ENCODE measurements at places on chromosomes 1 and 21. TPM values are rescaled to one million over a fixed set of nuclear protein-coding genes. Genes with fewer than 3 reads are reported as not detected.

Gene VWA1
- total RNA-seq = 18.0 TPM

Gene CD1E
- total RNA-seq = not detected

Gene TAS1R1
- 0.17 TPM for total RNA-seq

Gene HES4
- 1.4 TPM for total RNA-seq

Gene NBPF10
- 2.0 TPM for total RNA-seq

Gene RUNX3
- total RNA-seq = not detected

Gene RIPK4
- under 0.01 TPM for total RNA-seq

Gene SELL
- total RNA-seq = 0.26 TPM

Gene AIRE
- not detected for total RNA-seq

Gene MAP10
- 0.68 TPM for total RNA-seq

Gene ADORA3
- total RNA-seq = not detected

Gene KCNA2
- not detected for total RNA-seq

Gene TTC22
- total RNA-seq = not detected

Gene TBX19
- 0.12 TPM for total RNA-seq

Gene HTR1D
- total RNA-seq = not detected

Gene ARHGEF16
- total RNA-seq = 0.23 TPM

Gene TNNI3K
- total RNA-seq = not detected

Gene LCE1E
- not detected for total RNA-seq
